ENCODE measurements at places on chromosomes 3 and 15.

DNA sequence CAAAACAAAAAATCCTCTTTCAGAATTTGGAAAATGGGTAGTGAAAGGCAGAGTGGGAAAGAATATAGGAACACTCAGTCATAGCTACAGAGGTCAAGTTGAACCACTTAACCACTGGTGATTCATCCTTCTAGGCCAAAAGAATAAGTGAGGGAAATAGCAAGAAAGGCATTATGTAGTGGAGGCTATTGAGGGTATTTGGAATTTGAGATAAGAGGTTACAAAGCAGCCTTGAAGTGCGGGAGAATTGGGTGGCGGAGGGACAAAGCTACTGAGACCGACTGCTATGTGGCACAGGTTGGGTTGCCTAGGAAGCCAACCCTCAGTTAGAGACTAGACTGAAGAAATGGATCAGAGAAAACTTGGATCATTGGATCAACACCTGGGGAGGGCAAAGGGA lies 109.5 kb downstream of the SYNPR start:
- H3K4me1 ChIP-seq, result no peaks in the 10 kb centered on the region
- no peaks in the 10 kb centered on the region for H3K27me3 ChIP-seq
- H3K4me3 ChIP-seq, result no peak overlapping the region
- no peaks in the 10 kb centered on the region for H3K36me3 ChIP-seq

GRCh38 chr3:16203671-16204629 lies 29.5 kb downstream of the GALNT15 start:
- H3K27me3 ChIP-seq, result peaks cover 5% of the 10 kb centered on the region
- H3K4me3 ChIP-seq, result no peak overlapping the region
- no peak for DNase-seq
- H3K4me1 ChIP-seq, result peaks cover 6% of the 10 kb centered on the region
- H3K27ac ChIP-seq, result no peak overlapping the region

DNA sequence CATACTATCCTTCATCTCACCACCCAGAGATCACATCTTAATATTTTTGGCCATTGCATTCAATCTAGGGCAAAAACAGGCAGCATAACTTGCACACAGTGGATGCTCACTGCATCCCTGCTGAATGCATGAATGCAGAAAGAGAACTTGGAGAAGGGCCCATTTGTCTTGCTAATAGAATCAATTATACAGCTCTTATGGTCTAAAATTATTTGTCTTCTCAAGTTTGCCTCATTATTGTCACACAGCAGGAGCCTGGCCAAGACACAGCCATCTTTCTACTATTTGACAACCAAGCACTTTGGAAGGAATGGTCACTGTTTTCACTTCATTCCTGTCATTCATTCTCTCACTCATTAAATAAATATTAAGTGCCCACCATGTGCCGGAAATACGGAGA lies 1.2 kb upstream of the ARHGEF26 start:
- H3K4me3 ChIP-seq, result no peak overlapping the region
- H3K4me1 ChIP-seq, result peaks cover 15% of the 10 kb centered on the region
- no peak for DNase-seq
- no peak overlapping the region for H3K27ac ChIP-seq
- H3K27me3 ChIP-seq, result peaks cover 61% of the 10 kb centered on the region

DNA sequence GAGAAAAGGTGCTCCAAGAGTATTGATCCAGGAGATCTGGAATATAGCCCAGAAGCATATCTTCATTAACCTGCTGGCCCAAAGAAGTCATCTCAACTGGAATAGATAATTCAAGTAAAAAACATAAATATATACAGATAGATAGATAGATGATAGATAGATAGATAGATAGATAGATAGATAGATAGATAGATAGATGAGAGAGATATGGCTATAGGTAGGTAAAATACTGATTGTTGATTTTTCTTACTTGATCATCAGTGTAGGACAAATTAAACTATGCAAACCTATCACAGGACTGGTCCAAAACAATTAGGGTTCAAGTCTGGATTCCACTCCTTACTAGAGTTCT lies 83.6 kb downstream of the TNIK start:
- H3K4me3 ChIP-seq, result no peak overlapping the region
- DNase-seq, result no peak
- peaks cover under 1% of the 10 kb centered on the region for H3K36me3 ChIP-seq
- H3K4me1 ChIP-seq, result no peaks in the 10 kb centered on the region

Data from activated CD8-positive, alpha-beta T cell treated with anti-CD3 and anti-CD28 coated beads, Interleukin-2, amount 10 ng/mL, durations not matched to agents 7 days and 5 days (primary cell).